Midbrain (tissue), 1 donor: ENCODE measurements at places on chromosomes 1 and 21.

GRCh38 chr1:79603843-79604242 is 597.3 kb upstream of the ADGRL4 start:
- DNase-seq: no peak

GRCh38 chr1:112524251-112524650 is 15.5 kb downstream of the WNT2B start:
- DNase-seq: no peak

- no peak for DNase-seq
Measured at GRCh38 chr1:156911577-156912298, 8.7 kb upstream of the LRRC71 start.

DNA sequence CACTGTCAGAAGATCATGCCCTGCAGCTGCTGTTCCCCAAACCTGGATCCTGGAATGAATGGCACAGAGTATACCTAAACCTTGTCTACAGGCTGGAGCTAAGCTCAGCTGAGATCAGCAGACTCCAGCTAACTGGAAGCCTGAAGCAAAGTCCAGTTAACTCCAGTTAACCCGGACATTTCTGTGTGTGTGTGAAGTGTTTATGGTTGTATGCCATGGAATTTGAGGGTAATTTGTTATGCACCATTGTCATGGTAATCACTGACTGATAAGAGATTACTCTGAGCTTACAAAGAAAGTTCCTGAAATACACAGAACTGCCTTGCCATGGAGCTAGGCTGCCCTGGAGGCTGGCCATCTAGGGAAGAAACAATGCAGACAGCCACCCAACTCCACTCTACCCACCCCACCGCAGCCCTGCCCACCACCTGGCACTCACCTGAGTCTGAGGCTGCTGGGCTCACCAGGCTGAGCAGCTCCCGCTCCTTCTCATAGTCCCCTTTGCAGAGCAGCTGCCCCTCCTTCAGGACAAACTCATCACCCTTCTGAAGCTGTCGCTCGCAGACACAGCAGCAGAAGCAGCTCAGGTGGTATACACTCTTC is 107.4 kb downstream of the LMX1A start:
- DNase-seq: no peak

GRCh38 chr1:172345077-172345476 is 75.4 kb upstream of the C1orf105 start:
- DNase-seq: no peak

DNA sequence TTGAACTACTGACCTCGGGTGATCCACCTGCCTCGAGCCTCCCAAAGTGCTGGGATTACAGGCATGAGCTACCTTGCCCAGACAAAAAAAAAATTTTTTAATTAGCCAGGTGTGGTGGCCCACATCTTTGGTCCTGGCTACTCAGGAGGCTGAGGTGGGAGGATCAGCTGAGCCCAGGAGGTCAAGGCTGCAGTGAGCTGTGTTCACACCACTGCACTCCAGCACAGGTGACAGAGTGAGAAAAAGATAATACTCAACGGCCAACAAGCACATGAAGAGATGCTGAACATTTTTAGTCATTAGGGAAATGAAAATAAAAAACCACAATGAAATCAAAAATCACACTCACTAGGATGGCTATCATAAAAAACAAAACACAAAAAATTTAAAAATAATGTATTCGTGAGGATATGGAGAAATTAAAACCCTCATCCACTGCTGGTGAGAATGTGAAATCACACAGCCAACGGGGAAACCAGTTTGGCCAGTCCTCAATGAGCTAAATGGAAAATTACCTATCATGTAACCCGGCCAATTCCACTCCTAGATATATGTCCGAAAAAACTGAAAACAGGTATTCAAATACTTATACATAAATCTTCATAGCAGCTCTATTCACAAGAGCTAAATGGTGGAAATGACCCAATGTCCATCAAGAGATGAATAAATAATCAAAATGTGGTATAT is 41.2 kb downstream of the ENAH start:
- no peak for DNase-seq

DNA sequence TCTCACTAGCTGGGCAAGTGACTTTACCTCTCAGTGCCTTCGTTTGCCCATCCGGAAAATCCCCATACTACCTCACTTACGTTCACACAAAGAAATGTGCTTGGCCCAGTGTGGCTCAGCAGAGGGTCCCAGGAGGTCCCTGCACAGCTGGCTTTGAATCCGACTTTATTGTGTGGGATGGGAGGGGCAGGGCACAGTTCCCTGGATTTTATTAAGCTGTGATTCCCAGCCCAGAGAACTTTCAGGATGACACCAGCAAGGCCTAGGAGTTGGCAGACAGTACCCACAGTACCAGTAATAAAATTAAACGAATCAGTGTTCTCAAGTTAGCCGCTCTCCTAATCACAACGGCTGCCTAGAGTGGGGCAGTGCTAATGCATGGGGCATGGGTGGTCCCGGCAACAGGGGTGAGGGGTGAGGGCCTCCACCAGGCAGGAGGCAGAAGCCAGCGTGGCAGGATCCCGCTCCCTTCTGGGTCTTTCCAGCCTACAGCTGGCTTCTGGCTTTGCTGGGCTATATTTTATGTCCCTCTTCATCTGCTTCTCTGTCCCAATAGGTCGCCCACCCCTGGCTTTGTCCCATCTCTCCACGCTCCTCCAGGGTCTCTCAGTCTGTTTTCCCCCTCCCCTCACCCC is 74.9 kb downstream of the VWA5B1 start:
- no peak for DNase-seq

- no peak for DNase-seq
Measured at GRCh38 chr1:191575746-191576145, 582.5 kb upstream of the RGS18 start.

GRCh38 chr1:207821464-207822045 is 69.7 kb downstream of the CD46 start:
- peak; percentile 39 for DNase-seq

GRCh38 chr1:58340185-58340584 is 206.3 kb downstream of the OMA1 start:
- DNase-seq: no peak

DNA sequence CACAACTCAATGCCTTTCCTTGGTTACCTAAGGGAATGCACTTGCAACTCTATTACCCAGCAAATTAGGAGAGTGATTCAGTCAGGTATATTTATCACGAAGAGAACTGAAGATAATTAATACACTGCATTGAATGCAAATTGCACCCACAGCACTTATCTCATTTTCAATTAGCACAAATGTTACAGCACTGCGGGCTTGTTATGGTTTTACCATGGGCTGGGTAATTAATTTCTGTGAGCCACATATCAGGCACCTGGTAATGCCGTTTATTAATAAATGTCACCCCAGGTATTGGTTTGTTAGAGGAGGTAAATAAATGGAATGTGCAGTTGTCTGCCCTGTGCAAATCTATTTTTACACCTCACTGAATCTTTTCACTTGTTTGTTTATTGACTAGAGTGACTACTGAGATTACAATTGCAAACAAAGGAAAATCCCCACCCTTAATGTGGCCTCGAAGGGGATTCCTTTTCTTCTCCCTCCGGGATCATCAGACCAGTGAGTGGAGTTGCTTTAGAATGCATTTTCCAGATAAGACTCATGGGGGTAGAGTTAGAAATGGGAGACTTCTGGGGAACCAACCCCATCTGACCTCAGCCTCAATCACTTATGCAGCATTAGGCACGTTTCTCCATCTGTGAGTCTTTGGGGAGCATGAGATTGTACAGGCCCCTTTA is 269.3 kb downstream of the RPS6KC1 start:
- no peak for DNase-seq

DNA sequence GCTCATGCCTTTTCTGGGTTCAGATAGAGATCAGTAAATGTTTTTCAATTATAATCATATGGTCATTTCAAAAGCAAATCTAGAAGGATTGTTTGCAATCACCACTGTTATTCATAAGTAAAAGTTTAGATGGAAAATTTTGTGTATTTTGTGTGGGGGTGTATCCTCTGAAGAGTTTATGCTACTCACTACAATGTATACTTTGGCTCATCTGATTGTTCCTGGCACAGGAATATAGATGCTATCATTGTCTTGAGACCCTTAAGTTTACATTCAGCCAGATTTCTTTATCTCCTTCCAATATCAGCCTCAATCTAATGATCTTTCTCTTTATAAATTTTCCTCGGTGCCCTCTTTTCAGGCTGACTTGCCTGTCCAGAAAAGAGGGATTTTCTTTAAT is 33.0 kb downstream of the ADAMTS1 start:
- no peak for DNase-seq

DNA sequence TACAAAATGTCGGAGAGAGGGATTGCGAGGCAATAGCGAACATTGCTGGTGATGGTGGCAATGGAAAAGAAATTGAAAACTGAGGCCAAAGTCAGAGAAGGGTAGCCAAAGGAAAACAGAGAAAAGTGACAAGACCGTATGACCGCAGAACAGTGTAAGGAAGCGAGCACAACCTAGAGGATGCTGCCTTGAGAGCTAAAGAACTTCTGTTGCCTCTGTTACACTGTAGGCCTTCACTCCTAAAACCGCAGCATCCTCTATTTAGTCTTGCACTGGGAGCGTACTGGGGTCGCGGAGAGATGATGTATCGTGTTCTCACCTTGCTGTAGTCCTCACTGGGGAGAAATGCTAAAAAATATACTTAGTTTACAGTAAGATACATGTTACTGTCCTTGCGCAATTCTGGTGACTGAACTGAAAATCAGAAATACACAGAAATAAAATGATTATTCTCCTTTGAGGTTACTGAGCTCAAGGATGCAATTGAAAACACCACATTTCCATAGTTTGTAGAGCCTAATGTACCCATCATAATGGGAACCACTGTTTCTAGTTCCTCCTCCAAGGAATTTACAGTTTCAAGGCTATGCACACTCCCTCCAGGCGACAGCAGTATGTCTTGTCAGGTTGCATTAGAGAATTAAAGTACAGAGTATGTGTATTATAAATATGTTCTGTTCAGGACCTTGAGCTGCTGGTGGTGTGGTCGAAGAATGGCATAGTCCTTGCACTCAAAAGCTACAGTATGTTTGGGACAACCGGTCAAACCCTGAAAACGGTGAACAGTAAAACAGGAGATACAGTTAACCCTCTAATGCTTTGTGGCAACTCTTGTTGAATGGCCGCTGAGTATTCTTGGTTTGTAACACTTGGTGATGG is 1.3 kb downstream of the NEK7 start:
- DNase-seq: peak; percentile 42

GRCh38 chr1:168280296-168280927 is at the start of gene TBX19:
TBX19 (plus strand) TSS chr1:168280877; CDS start chr1:168281091, 214 bp downstream.
- DNase-seq: no peak

DNA sequence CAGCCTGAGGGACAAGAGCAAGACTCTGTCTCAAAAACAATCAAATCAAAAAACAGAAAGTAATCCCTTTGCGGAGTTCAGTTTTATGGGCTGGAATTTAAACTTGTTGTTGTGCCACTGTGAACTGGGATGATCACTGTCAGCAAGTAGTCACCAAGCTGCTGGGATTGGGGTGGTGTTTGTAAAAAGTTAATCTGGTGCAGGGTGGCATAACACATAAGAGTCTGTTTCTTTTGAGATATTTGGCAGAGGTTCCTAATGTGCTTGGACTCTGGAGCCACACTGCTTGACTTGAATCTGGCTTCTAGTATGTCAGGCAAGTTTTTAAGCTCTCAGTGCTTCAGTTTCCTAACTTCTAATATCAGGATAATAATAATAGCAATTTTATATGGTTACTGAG is 6.6 kb downstream of the CLIC4 start:
- no peak for DNase-seq
